Astrocyte of the hippocampus (primary cell): ENCODE measurements at places on chromosomes 12 and 14.

GRCh38 chr14:58752771-58753201 is 115.0 kb downstream of the DACT1 start:
- DNase-seq, result peak; percentile 75

DNA sequence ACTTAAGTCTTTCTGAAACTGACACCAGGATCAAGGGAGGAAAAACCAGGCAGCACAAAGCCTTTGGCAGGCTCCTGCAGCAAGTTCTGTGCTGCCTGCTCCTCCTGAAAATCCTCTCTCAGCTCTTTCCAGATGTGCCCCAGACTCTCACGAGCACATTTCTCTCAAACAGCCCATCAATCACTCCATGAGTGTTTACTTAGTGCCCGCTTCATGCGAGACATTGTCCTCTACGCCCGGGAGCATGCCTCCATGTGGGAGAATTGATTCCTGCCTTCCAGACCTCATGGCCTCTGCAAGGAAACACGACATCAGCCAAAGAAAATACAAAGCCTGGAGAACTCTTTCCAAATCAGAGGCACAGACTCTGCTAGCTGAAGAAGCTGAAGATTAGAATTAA is 46.5 kb upstream of the TSPAN11 start:
- no peak for DNase-seq

DNA sequence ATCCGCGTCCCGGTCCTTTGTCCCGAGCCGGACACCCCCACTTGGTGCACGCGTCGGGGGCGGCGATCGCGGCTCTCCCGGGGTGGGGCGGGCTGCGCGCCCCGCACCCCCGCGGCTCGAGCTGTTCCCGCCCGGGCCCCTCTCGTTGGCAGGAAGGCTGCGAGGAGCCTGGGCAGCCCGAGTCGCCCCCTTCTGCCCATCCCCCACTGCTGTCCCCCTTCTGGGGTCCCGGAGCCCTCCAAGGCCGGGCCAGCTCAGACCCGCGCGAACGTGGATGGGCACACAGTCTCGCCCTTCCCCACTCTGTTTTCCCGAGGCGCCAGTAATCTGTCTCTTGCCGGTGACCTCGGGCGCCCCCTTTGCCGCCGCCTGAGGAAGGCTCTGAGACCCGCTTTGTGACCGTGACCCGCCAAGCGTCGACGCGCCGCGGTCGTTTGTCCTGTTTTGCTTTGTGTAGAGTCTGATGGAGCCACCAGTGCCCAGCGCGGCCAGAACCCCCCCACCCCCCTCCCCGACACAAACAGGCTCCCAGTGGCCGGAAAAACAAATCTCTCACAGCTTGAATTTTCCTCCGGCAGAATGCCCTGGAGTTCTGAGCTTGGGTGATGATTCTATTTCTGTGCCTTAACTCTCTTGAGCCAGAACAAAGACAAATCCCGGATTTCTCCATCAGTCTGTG is 610 bp downstream of the C14orf132 start:
- DNase-seq, result peak; percentile 65

- no peak for DNase-seq
Observed at GRCh38 chr12:40105265-40105514, 691 bp downstream of the SLC2A13 start.

DNA sequence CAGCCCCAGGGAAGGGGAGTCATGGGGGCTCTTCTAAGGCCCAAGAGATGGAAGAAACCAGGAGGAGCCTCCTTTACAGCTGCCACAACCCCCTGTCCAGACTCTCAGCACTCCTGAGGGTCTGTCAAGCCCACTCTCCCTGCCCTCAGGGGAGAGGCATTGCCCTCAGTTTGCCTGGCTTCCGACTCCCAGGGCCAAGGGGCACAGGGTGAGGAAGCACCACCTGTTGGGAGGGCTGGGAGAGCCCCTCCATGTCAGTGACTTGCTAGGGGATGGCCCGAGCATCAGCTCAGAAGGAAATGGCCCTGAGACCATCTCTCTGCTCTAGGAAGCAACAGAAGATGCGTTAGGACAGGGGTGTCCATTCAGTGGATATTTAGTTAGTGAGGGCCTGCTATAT is 36.1 kb downstream of the LTBP2 start:
- DNase-seq, result no peak

DNA sequence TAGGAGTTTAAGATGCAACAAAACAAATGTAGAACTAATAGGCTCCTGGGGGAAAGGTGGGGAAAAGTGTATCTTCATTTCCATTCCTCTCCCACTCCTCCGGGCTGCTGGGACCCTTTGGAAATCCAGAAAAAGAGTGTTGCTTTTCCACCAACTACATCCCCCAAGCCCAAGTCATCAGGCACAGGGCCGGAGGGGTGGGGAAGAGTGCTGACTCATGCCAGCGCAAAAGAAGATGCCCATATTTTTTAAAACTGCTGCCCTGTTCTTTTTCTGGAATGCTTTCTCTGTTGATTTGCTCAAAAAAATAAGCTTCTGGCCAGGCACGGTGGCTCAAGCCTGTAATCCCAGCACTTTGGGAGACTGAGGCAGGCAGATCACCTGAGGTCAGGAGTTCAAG is 70.9 kb downstream of the TBK1 start:
- no peak for DNase-seq

GRCh38 chr12:38385486-38385885 is 68.9 kb downstream of the ALG10B start:
- DNase-seq, result no peak

GRCh38 chr12:123712780-123713319 is 697 bp downstream of the ATP6V0A2 start:
- no peak for DNase-seq

DNA sequence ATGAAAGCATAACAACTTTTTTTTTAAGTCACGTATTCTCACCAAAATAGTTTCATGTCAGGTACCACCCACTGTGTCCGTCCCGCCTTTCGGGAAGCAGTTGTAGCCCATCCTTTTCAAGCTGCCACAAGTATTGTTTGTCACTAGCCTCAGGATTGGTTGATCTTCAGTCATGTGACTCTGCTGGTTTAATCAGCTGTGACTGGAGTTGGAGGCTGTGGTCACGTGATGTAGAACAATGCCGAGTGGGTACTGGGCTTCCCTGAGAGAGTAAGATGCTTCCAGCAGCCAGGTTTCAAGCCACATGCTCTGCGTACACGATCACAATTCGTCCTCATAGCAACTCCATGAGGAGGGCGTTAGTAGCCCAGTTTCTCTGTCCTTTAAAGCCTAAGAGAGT is 83.0 kb upstream of the WSCD2 start:
- no peak for DNase-seq

DNA sequence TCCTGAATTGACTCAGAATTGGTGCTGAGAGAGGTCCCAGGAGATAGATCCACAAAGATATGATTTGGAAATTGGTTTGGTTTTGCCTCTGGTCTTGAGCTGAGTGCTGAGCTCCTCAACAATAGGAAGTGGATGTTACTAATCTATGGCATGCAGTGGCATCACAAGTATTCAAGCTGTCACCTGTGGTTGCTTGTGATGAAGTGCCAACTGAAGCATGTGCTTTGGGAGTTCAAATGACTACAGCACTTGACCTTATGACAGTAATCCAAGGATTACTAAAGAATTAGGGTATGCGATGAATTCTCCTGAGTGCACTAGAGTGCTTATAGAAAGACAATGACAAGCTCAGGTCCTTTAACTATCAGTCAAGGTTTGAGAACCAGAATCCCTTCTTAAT is 406.2 kb downstream of the NOVA1 start:
- DNase-seq, result no peak

- peak; percentile 90 for DNase-seq
Observed at GRCh38 chr12:100554608-100555077, 18.8 kb upstream of the GAS2L3 start.

DNA sequence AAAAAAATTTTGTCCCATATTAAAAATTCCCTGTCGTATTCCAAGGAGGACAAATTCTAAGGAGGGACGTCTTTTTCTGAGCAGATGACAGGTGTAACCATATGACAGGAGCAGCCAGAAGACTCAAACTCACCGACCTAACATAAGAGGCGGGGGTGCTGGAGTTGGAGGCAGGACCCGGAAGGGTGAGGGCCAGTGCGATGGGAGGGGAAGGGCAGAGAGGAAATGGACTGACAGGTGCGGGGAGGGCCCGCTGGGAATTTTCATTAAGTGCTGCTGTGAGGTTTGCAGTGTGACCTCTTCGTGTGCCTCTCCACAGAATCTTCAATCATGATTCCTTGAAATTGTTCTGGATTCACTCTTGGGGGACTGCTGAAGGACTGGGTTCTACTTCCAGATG is 189.4 kb downstream of the NTF3 start:
- no peak for DNase-seq

GRCh38 chr12:111029732-111030131 is 109.4 kb upstream of the MYL2 start:
- no peak for DNase-seq

DNA sequence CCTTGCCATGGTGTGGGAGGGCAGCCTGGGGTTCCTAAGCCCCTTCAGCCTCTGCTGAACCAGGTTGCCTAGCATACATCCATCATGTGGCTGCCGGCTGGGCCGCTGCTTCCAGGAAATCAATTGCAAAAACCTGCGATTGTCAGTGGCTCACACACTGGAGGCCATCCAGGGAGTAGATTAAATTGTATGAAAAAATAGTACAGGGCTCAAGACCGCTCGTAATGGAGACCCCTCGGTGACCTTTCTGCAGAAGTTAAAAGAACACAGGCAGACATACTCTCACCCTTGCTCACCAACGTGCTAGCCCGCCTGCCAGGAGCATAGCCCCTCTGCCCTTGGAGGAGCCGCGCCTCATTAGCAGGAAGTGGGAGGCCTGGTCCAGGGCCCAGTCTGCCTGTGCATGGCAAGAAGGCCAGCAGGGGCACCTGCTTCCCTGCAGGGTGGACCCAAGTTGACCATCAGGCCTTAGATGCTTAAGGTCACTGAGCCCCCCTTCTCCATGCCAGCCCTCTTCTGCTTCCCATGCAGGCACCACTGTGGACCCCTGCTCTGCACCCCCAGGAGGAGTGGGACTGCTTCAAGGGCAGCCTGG is 31.4 kb upstream of the CIPC start:
- no peak for DNase-seq

DNA sequence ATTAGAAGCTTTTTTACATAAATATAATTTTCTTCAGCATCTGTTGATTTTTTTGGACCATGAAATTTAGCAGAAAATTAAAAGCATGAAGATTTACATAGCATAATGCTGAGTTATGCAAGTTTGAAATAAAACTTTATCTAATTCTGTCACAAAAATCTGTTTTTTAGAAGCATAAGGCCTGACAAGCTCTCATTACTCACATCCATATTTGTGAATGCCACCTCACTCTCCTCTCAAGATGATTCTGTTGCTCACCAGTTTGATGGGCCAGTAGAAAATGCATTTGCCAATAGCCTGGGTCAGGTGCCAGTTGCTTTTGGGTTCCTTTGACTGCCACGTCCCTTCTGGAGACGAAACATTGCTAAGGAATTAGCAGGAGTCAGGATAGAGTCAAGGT is 181.5 kb upstream of the ATP2B1 start:
- no peak for DNase-seq
